ENCODE measurements at places on chromosomes 13 and 19. TPM values are rescaled to one million over a fixed set of nuclear protein-coding genes. Genes with fewer than 3 reads are reported as not detected.

The CRX gene
- total RNA-seq, result not detected

The LILRA5 gene
- 0.78 TPM for total RNA-seq

The DKKL1 gene
- total RNA-seq, result 2.2 TPM

The PPP6R1 gene
- total RNA-seq, result 11.4 TPM

The TYROBP gene
- total RNA-seq, result 3.1 TPM

The CBARP gene
- 6.6 TPM for total RNA-seq

The IL11 gene
- total RNA-seq, result 0.16 TPM

The PLA2G4C gene
- 9.7 TPM for total RNA-seq

The RASGRP4 gene
- 0.16 TPM for total RNA-seq

The C3 gene
- 12.3 TPM for total RNA-seq

The TLE5 gene
- total RNA-seq, result 95.8 TPM

The C19orf67 gene
- not detected for total RNA-seq

The THSD1 gene
- total RNA-seq, result 15.0 TPM

The ZNF547 gene
- 11.2 TPM for total RNA-seq

The RNF113B gene
- total RNA-seq, result not detected

The NFIX gene
- 124 TPM for total RNA-seq

The RNU6-9 gene
- not detected for total RNA-seq

The ANKRD24 gene
- 16.4 TPM for total RNA-seq

The ZSCAN4 gene
- not detected for total RNA-seq

The MZT1 gene
- total RNA-seq, result 41.8 TPM

The COX7A1 gene
- total RNA-seq, result 3.9 TPM

The VSIG10L gene
- total RNA-seq, result 0.62 TPM

The EMP3 gene
- total RNA-seq, result 7.0 TPM

The URAD gene
- not detected for total RNA-seq

The TMEM147 gene
- total RNA-seq, result 37.4 TPM

The P2RY11 gene
- total RNA-seq, result 3.9 TPM

All from occipital lobe (tissue), 3 donors.